ENCODE measurements at places on chromosomes 3 and 15. TPM values are rescaled to one million over a fixed set of nuclear protein-coding genes. Genes with fewer than 3 reads are reported as not detected.

DNA sequence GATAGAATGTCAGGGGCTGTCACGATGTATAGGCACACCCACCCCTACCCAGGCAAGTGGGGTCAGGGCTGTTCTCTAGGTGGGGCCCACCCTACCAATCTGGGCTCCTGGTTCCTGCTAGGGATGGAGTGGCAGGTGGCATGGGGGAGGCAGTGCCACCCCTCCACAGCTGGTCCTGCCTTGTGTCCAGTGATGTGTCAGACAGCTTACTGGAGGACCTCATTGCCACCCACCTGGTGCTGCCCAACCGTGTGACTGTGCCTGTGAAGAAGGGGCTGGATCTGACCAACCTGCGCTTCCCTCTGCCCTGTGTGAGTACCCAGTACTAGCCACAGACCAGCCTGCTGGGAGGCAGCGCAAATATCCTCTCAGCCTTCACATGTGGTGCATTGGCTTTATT, 27.5 kb downstream of the ESYT3 start:
- H3K4me3 ChIP-seq = no peak overlapping the region
- H3K4me1 ChIP-seq = no peaks in the 10 kb centered on the region
- DNase-seq = no peak
- H3K27me3 ChIP-seq = no peaks in the 10 kb centered on the region

DNA sequence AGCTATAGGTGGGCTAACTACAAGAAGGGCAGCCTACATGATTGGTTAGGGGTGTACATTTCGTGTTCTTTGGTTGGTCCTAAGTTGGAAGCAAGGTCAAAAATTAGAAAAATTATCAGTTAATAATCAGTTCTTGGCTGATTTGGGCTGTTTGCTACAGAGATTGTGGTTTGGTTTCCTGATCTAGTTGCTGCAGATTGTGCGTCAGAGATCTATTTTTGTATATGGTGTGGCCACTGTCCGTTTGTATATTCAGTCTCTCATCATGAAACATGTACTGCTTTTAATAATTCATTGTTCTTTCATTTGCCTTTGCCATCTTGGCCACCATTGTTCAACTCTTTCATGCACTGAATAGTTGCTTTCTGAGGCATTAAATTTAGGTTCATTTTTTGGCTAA, 80.9 kb downstream of the LRRC3B start:
- no peaks in the 10 kb centered on the region for H3K27me3 ChIP-seq
- no peak overlapping the region for H3K4me3 ChIP-seq
- no peak overlapping the region for H3K27ac ChIP-seq
- no peaks in the 10 kb centered on the region for H3K36me3 ChIP-seq
- DNase-seq = no peak

- peak; percentile 80 for DNase-seq
- H3K36me3 ChIP-seq = no peaks in the 10 kb centered on the region
- H3K4me1 ChIP-seq = peaks cover 20% of the 10 kb centered on the region
These were observed at the start of gene CMTM6 for GRCh38 chr3:32502118-32502945. TSS of gene CMTM6 (minus strand) at chr3:32502852. CDS start at chr3:32502745, 107 bp downstream.

The OR5K2 gene
- total RNA-seq = not detected

DNA sequence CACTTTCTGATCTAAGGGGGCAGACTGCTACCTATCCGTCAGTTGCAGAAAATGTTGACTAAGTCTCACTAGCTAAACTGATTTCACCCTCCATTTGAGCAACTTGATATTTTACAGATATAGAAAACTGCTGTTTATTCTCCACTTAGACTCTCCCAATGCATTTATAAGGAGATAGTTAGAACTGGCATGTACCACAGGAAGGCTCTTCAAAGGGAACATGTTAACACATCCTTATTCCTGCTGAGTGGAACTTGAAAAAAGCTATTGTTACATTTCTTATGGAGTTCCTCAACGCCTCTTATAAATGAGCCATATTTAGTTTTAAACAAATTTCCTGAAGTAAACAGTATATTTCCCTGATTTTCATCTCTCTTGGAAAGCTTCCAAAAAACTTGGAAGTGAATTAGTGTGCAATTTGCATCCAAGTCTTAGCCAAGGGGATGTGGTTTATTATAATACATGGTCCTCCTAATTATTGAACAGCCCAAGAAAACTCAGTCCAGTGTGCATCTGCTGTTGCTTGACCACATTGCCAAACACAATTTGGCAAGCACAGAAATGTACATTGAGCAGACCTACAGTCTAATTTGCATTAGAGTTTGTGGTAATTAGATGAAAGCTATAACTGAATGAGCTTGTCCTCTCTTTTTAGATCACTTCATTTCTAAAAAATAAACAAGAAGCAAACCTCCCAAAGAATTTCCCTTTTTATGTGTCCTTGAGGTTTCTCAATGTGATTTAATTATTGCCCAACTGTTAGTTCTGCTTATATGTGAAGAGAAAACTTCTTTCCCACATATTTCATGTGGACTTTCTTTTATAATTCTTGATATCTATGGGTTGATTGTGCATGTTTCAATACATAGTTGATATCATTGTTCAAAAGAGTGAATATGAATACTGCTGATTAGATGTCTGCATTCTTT, 72.6 kb upstream of the DPH6 start:
- H3K4me3 ChIP-seq = no peak overlapping the region
- H3K4me1 ChIP-seq = no peaks in the 10 kb centered on the region
- H3K36me3 ChIP-seq = no peaks in the 10 kb centered on the region
- no peaks in the 10 kb centered on the region for H3K27me3 ChIP-seq
- no peak overlapping the region for H3K27ac ChIP-seq

GRCh38 chr3:23254282-23254681, 51.2 kb downstream of the UBE2E2 start:
- no peak overlapping the region for H3K4me3 ChIP-seq
- H3K4me1 ChIP-seq = peaks cover 27% of the 10 kb centered on the region
- no peak overlapping the region for H3K27ac ChIP-seq
- H3K27me3 ChIP-seq = no peaks in the 10 kb centered on the region
- H3K36me3 ChIP-seq = no peaks in the 10 kb centered on the region
- DNase-seq = no peak

DNA sequence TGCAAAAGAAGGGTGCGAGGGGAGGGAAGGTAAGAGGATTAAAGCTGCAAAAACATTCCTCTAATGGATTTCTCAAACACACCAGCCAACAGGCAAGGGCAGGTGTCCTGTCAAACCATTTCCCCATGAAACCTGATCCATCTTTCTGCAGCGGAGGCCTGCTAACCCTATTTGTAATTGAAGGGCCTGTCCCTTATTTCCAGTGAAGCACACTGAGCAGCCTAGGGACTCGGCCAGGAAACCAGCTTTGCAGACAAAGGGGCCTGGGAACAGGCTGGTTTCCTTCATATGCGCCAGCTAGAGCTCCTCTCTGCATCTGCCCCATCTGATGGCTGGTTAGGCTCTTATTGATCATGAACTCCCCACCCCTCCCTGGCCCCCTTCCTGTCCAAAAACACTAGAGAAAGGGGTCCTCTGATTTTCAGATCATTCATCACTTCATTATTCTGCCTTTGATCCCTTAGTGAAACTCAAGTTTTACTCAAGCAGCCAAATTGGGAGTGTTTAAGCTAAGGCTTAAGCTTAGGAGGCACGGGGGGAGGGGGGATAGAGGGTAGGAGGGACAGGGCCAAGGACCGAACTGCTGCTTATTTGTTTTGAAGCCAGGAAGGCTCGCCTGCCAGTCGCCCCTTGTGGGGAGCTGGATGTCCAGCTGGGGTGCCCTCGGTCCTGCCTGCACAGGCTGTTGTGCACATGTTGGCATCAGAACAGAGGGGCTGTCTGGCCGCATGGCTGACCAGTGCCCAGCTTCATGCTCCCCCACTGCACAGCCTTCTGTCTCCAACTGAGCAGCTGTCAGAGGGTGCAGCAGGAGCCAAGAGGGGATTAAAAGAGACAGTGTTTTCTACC, 53.1 kb downstream of the BOC start:
- no peak overlapping the region for H3K4me3 ChIP-seq
- H3K4me1 ChIP-seq = no peaks in the 10 kb centered on the region
- no peaks in the 10 kb centered on the region for H3K36me3 ChIP-seq
- no peak for DNase-seq
- no peaks in the 10 kb centered on the region for H3K27me3 ChIP-seq

- no peak overlapping the region for H3K4me3 ChIP-seq
- H3K4me1 ChIP-seq = peaks cover 53% of the 10 kb centered on the region
- no peaks in the 10 kb centered on the region for H3K27me3 ChIP-seq
- peak overlapping the region; percentile 98 for H3K27ac ChIP-seq
These were observed 264.6 kb upstream of the TGFBR2 start for GRCh38 chr3:30341851-30342250.

DNA sequence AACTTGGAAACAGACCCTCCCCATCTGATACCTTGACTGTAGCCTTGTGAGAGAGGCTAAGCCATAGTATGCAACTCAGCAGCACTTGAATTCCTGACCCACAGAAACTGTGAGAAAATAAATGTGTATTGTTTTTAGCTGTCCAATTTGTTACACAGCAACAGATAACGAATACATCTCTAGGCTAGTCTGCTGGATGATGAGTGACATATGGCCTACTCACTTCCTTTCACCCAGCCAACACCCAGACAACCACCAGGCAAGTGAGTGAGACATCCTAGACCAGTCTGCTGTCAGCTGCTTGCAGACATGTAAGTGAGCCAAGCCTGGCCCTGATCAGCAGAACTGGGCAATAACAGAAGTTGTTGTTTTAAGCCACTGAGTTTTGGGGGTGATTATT, 19.2 kb upstream of the SMAD6 start:
- DNase-seq = no peak
- H3K4me1 ChIP-seq = no peaks in the 10 kb centered on the region
- H3K36me3 ChIP-seq = no peaks in the 10 kb centered on the region
- no peaks in the 10 kb centered on the region for H3K27me3 ChIP-seq
- H3K27ac ChIP-seq = no peak overlapping the region

- no peaks in the 10 kb centered on the region for H3K27me3 ChIP-seq
- H3K4me1 ChIP-seq = no peaks in the 10 kb centered on the region
- H3K36me3 ChIP-seq = no peaks in the 10 kb centered on the region
These were observed 579.3 kb upstream of the GRM7 start for GRCh38 chr3:6281662-6282061.

The TEX55 gene
- 0.33 TPM for total RNA-seq

The COL6A5 gene
- not detected for total RNA-seq

The GOLGA8N gene
- 1.4 TPM for total RNA-seq

DNA sequence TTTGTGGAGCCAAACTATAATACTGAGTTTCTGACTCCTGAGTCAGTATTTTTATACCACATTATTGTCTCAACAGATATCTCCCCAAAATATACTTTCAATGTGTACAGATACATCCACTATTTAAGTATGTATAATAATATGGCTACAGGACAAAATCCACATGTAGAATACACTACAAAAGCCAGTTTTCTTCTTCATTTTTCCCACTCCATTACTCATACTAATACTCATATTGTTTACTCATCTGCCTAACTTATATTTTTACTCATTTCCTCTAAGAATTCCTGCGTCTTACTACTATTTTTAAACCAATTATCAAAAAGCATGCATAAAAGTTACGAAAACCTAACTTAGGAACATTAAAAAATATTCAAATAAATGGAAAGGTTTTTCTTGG, 440.8 kb downstream of the ZNF385D start:
- H3K36me3 ChIP-seq = no peaks in the 10 kb centered on the region
- peak; percentile 29 for DNase-seq
- H3K4me1 ChIP-seq = no peaks in the 10 kb centered on the region
- no peaks in the 10 kb centered on the region for H3K27me3 ChIP-seq
- no peak overlapping the region for H3K4me3 ChIP-seq

The CEP19 gene
- total RNA-seq = 3.2 TPM

DNA sequence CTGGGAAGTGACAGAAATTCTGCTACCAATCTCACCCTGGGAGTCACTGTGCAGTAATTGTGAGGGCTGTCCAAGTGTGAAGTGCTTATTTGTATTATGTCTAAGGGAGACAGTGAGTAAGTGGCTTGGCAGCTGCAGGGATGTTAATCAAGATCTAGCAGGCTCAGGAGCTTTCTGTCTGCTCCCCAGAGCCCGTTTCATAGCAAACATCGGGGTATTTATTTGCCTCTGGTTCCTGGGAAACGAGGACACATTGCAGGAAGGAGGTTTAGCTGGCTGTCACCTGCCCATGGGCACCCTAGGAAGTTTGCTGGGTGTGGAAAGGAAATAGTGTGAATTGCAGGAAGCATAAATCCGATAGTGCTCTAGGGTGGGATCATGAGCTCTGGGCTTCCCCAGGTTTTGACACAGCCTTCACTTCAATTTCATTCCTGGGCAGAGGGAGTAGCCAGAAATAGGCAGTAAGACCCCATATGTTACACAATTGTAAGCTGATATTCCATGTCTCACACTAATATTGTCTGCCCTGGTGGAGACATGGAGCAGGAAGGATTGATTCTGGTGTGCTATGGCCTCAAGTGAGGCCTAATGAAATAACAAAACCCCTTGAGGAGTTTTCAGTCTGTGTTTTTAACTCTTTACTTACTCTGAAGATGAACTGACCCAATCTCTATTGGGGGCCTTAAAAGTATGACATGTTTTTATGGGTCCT, 74.1 kb upstream of the MITF start:
- peaks cover 5% of the 10 kb centered on the region for H3K4me1 ChIP-seq
- peak; percentile 6 for DNase-seq
- H3K27ac ChIP-seq = no peak overlapping the region
- no peaks in the 10 kb centered on the region for H3K27me3 ChIP-seq
- no peak overlapping the region for H3K4me3 ChIP-seq
- H3K36me3 ChIP-seq = no peaks in the 10 kb centered on the region

DNA sequence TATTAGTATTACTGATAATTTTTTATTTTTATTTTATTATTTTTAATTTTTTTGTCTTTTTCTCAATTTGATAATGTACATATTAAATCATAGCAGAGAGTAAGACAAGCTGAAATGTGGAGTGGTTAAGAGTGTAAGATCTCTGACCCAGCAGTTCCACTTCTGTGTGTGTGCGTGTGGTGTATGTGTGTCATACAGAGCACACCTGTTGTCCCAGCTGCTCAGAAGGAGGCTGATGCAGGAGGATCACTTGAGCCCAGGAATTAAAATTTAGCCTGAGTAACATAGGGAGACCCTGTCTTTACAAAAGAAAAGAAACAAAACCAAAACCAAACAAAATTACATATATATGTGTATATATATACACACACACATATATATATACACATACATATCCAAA, 1.4 kb upstream of the CIDEC start:
- H3K27ac ChIP-seq = no peak overlapping the region
- H3K4me1 ChIP-seq = peaks cover 22% of the 10 kb centered on the region

The AMIGO3 gene
- total RNA-seq = 1.8 TPM

All from PC-3 (cell line).